ENCODE measurements at places on chromosomes 2 and 18.

GRCh38 chr2:156883804-156884203, 373.7 kb upstream of the GALNT5 start:
- DNase-seq, result no peak

DNA sequence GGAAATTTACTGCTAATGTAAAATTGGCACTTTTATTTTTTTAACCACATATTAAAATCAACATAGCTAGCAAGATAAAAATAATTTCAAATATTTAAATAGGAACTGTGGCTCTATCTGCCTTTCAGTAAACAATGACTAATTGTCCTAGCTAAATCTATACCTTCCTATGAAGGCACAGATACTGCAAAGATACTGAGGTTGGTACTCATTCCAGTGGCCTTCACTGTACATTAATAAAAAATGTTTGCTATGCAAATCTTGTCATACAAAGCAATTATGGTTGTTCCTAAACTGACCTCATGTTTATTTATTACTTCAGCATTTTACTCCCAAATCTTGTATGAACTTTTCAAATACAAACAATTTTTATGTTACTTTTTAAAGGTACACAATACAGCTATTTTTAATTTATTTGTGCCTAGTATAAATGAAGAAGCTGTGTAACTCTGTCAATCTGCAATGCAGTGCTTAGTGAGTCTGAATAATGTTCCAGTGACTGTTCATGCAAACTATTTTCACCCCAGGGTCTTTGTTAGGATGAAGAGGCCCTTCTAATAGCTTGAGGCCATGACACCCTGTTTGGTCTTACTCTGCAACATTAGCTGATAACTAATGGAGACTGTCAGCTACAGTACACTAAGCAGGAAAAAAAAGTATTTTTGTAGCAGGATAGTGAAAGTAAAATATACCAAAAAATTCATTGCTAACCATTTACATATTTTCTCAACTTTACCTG, 9.3 kb upstream of the ERBB4 start:
- DNase-seq, result no peak

GRCh38 chr2:150063432-150063889, 424.0 kb downstream of the RND3 start:
- DNase-seq, result no peak

- DNase-seq, result no peak
Observed at GRCh38 chr2:197416268-197416667, 18.6 kb downstream of the SF3B1 start.

GRCh38 chr2:190961918-190962487, 52.0 kb downstream of the STAT1 start:
- no peak for DNase-seq

- DNase-seq, result no peak
Observed at GRCh38 chr2:30296496-30296895, 65.2 kb downstream of the LBH start.

GRCh38 chr2:238995634-238996033, 147.7 kb downstream of the TWIST2 start:
- no peak for DNase-seq

GRCh38 chr2:240501531-240501991, 56.2 kb downstream of the ANKMY1 start:
- no peak for DNase-seq

DNA sequence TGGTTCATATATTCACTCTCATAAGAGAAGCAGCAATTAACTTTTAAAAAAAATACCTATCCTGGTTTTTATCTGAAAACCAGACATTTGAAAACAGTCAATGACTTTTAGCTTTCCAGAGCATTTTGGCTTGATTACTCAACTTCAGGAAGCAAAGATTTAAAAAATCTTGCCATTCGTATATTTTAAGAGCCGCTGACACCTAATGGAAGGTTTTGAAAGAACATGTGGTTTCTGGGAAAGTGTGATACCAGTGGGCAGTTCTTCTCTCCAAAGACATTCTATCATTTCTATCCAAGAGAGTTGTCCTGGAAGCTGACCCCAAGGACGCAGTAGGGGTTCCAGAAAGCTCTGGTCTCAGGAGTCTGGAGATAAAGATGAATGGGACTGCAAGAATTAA, 234.7 kb downstream of the TTC32 start:
- DNase-seq, result no peak

DNA sequence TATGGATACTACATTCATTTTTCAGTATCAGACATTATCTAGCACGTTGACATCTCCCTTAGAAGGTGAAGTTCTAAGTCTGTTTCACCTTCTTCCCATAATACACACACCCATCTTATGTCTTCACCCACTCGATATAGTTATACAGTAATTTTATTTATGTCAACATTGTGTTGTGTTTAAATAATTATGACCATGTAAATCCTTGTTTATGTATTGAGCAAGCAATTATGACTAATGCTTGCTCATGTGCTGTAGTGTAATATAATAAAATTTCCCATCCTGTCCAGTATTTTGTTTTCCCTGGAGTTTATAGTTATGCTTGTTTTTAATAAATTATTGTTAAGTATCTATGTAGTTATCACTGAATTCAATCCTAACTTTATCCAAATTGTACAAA, 163.2 kb downstream of the MTX2 start:
- no peak for DNase-seq

GRCh38 chr2:119523383-119523951, 816 bp downstream of the SCTR start:
- DNase-seq, result no peak

DNA sequence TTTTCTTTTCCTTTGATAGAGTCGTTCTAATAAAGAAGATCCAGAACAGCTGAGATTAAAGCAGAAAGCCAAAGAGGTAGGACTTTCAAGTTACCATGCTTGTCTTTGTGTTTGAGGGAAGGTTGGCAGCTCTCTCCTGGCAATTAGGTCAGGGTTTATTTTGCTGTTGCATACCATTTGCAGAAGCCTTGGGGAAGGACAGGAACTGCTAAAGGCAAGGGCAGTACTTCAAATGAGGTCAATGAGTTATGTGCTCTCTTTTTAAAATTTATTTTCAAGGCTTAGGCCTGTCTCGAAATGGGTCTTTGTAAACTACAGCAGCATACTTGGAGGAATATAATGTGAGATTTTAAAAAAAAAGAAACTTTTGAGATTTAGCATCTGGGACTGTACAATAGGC, 108.9 kb downstream of the TAF4B start:
- no peak for DNase-seq

GRCh38 chr2:229410264-229410663, 139.2 kb upstream of the PID1 start:
- no peak for DNase-seq

- no peak for DNase-seq
Observed at GRCh38 chr2:18856765-18857164, 267.4 kb upstream of the NT5C1B start.

- no peak for DNase-seq
Observed at GRCh38 chr2:157540102-157540501, 88.6 kb downstream of the ACVR1C start.

GRCh38 chr2:71897137-71897480, 250.6 kb downstream of the CYP26B1 start:
- no peak for DNase-seq

GRCh38 chr2:167254721-167255120, 366.4 kb downstream of the XIRP2 start:
- no peak for DNase-seq

DNA sequence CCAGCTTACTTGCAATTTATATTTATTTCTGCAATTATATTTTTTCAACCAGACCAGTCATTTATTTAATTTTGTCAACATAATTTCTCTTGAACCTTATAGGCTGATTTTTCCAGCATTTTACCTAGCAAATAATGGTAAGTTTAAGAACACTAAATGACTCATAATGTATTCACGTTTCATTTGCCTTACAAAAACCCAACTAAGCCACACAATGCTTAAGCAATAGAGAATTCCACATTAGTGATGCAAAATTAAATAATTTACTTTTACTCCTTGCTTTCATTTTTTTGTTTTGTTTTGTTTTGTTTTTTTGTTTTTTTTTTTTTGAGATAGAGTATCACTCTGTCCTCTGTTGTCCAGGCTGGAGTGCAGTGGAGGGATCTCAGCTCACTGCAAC, 110.4 kb upstream of the VRK2 start:
- no peak for DNase-seq

All from stimulated activated CD8-positive, alpha-beta memory T cell treated with anti-CD3 and anti-CD28 coated beads, Interleukin-4, amount 100 ng/mL, for 1 hour (primary cell).